Kidney capillary endothelial cell (primary cell): ENCODE measurements at places on chromosomes 5 and 9.

- DNase-seq = no peak
Observed at GRCh38 chr9:27749838-27750237, 176.6 kb upstream of the C9orf72 start.

- no peak for DNase-seq
Observed at GRCh38 chr9:7150153-7150890, 392.5 kb downstream of the KDM4C start.

- DNase-seq = no peak
Observed at GRCh38 chr5:159043590-159043989, 56.1 kb downstream of the EBF1 start.

DNA sequence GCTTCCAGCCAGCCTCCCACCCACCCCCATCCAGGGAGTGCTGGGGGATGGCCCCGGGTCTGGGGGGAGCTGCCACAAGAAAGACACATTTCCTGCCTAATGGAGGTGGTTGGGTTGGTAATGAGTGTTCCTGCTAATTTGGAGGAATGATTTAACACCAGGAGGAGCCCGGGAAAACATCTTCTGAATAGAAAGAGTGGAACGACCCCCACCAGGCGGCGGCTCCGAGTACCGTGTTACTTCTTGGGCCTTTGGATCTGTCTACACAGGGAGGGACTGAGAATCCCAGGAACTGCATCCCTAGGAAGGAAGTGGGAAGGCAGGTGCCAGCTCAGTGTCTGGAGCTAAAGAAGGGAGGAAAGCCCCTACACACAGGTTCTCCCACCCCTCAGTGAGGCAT, 64.6 kb downstream of the TSPAN17 start:
- no peak for DNase-seq

DNA sequence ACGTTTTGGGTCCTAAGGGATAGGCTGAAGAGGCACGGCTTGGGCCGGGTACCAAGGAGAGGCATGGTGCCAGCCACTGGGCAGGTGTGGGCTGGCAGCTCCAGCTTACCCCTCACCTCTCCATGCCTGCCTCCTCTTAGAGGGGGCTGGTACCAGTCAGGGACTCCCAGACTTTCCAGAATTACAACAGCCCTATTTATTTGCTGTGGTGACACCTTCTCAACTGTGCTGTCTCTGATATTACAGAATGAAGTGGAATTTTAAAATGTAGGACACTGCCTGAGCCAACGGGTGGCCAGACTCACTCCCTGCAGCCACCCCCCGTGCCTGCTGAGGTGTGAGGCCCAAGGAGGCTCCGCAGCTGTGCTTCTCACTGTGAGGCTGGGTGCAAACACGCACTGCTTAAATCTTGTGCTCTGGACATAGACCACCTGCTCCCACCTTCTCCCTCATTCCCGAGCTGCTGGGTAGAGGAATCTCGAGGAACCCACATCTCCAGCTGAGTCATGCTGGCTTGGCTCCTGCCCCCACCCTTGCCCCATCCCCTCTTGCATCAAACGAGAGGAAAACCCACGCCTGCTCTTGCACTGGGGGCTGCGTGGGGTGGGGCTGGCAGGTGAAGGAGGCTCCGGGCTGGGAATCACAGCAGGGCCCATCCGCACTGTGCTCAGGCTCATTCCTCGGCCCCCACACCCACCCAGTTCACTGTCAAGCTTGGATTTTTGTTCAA, 47.9 kb downstream of the PRRT1B start:
- DNase-seq = no peak

- DNase-seq = no peak
Observed at GRCh38 chr9:19495186-19496028, 86.6 kb downstream of the ACER2 start.

DNA sequence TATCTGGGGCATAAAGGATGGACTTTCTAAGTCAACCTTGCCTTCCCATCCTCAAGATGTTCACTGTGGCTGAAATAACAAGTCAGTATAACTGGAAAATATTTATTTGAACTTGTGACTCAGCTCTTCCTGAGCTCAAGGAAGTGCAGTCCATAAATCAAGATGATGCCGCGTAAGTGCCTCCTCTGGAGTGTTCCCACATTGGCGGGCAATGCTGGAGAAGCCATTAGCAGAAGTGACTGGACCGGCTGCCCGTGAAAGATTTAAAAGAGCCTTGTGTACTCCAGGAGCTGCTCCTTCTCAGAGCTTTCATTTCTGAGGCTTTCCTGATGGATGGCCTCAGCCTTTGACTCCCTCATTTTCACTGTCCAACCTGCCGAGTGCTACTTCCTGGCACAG, 17.4 kb downstream of the TMOD1 start:
- peak; percentile 84 for DNase-seq

GRCh38 chr9:23823269-23823668, 2.8 kb downstream of the ELAVL2 start:
- no peak for DNase-seq

GRCh38 chr5:132753135-132753987, 6.1 kb downstream of the CCNI2 start:
- no peak for DNase-seq

DNA sequence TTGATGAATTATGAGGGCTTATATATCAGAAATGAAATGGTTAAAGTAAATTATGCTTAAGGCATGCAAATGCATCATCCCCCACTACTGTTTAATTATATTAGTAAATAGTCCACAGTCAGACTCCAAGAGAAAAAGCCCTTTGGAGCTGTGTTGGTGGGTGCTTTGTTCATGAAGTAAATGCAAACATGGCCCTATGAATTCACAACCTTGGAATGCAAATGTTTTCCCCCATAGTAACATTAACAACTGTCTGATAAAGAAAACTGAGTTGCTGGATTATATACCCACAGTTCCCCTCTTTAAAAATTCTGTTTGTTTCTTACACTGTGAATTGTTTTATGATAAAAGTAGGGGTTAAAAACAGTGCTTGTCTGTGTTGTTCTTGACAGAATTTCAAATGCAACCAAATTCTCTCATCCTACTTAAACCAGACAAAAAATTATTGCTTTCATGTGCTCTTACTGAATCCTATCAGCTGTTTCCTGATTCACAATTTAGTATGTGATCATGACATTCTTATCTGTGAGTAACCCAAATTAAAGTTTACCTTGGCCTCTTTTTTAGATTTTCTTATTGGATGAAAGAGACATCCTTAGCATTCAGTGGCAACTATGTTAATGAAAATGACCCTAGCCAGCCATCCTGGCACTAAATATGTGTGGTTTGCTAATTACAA, 48.5 kb upstream of the SNCAIP start:
- no peak for DNase-seq

DNA sequence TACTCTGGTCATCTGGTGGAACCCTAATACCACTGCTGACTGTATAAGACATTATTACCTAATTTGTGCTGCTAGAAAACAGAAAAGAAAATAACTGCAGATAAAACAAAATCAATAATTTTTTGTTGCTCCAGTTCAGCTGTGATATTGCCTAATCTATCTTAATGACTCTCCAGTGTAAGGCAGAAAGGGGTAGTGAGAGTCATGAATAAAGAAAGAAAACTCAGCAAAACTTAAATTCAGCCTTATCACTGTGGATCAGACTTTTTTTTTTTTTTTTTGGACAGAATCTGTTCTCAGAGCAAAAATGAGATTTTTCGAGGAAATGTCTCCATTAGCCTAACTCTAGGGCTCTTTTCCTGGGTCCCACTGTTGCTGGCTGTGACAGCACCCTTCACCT, 1.1 kb upstream of the DOCK2 start:
- DNase-seq = no peak

DNA sequence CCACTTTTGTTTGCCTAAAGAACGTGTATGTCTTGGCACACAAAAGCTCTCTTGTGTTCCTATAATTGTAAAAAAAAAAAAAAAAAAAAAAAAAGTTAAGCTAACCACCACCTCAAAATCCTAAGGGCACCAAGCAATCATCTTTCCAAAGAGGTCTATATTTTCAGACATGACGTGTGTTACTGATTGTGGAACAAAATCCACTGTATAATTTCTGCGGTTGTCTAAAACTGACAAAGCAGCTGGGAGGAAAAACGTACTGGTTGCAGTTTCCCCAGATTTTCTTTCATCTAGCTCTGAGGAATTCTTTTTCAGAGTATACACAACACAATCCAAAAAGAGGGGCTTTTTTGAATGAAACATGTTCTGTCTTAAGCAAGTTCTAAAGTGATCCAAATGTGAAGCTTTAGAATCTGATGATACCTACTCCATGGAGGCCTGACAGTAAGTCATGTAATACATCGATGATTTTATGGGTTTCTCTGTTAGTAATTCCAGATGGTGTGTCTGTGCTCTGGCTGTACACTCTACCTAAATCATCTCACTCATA, 375.6 kb upstream of the NUDT12 start:
- no peak for DNase-seq

GRCh38 chr9:124191691-124192395, 65.9 kb upstream of the NEK6 start:
- DNase-seq = no peak

DNA sequence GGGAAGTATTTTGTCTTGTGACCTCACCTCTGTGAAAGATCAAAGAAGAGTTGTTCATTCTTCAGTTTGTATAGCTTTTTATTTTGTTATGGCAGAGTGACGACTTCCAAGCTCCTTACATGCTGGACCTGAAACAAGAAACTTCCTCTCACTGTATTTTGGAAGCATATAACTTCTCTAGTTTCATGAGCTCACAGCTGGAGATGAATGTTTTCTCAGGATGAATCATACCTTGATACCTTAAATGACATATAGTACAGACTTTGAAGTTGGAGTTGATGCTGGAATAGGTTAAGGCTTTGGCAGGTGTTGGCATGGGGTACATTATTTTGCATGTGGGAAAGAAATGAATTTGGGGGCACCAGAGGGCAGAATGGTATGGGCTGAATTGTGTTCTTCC, 112.5 kb downstream of the SLC25A46 start:
- no peak for DNase-seq

- no peak for DNase-seq
Observed at GRCh38 chr9:80062567-80062966, 490.8 kb downstream of the TLE4 start.

DNA sequence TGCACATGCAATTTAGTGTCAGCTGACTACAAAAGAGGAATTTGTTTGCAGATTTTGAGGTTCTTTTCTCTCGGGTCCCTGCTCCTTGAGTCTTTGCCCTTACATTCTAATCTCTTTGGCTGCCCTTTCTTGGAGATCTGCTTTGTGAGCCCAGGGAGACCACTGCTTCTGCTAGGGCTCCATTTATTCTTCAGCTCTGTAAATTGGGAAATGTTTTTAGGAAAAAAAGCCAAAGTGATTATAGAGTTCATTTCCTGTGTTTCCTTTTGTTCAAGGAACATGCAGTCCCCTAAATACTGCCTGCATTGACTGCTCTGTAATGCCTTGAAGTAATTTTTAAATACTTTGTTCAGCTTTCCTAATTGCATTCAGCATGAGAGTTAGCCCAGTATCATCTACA, 197.4 kb downstream of the CSNK1G3 start:
- DNase-seq = no peak

DNA sequence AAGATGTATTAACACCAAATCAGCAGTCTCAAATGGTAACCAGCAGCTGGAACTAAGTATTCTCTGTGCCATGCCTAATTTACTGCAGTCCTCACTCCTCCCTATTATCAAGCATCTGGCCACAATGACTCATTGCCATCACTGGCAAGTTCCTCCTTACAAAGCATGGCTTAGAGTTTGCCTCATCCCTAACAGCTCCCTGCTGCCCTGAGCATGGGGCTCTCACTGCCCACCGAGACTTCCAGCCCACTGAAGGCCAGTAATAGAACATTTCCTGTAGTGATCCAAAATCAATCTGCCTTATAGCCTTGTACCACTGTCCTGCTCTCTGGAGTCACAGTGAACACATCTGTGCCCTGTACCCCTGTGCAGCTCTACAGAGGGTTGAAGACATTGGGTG, 211.9 kb upstream of the TRIM32 start:
- DNase-seq = no peak

DNA sequence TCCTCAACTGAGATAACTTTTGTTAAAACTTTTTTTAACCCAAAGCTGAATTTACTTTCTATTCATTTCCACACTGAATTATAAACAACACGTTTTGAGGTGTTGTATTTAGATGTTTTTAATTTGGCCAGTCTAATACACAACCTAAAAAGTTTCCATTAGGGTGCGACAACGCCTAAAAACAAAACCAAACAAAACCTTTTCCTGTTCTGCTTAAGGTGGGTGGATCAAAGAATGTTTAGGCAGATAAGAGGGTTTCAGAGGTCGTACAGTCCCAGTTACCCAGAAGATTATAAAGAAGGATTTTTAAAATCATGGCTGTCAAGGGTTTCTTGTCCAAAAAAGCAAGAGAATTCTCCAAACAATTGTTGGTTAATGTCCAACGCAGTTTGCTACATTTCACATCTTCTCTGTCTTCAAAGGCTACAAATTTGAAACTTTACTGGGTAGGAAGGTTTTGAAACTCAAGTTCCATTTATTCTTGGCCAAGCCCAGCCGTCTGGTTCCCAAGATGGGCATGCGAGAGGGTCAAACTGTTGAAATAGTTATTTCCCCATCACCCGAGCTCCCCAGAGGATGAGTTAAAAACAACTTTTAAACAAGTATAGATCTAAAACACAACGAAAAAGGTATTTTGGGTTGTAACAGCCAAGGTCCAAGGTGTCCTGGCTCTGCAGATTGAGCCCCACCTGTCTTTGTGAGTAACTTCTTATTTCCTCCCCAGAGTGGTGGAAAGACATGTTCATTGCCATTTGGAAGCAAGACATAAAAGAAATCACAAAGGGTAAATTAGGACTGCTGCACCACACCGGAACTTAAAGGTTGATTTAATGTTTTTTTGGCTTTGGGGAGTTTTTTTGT, 122.8 kb upstream of the MAP3K1 start:
- DNase-seq = no peak

- no peak for DNase-seq
Observed at GRCh38 chr5:127938746-127939145, 144.8 kb upstream of the SLC12A2 start.

DNA sequence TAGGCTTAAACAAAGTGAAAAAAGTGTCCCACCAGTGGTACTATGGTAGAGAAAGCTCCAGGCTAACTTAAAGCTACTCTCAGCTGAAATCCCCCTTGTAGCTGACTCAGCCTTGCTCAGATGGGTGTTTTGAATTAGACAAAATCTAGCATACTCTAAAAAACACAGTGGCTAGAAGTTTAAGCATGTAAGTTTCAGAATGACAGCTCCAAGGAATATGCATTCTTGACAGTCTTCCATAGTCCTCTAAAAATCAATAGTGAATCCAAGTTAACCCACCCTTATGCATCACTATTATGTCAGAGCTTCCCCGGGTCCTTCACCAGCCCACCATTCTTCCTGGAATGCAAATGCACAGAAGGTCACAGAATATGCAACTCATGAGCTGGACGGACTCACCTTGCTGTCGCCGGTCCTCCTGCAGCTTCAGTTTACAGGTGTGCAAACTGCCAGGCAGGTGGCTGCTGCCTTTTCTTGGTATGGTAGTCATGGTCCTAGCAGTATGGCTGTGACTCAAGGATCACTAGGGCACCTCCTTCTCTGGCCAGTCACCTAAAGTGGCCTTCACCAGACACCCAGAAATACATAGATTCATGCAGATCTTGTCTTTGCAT, 668 bp downstream of the RANBP3L start:
- no peak for DNase-seq

GRCh38 chr5:90504743-90505142, 24.6 kb downstream of the LYSMD3 start:
- no peak for DNase-seq

GRCh38 chr9:90775657-90776056, 26.0 kb upstream of the SYK start:
- DNase-seq = no peak
